Activated CD4-positive, CD25-positive, alpha-beta regulatory T cell treated with anti-CD3 and anti-CD28 coated beads, Interleukin-2, amount 50 U/mL, for 24 hours (primary cell): ENCODE measurements at places on chromosomes 7 and 10.

GRCh38 chr7:158549616-158550393 lies 37.8 kb downstream of the PTPRN2 start:
- ATAC-seq: no peak

DNA sequence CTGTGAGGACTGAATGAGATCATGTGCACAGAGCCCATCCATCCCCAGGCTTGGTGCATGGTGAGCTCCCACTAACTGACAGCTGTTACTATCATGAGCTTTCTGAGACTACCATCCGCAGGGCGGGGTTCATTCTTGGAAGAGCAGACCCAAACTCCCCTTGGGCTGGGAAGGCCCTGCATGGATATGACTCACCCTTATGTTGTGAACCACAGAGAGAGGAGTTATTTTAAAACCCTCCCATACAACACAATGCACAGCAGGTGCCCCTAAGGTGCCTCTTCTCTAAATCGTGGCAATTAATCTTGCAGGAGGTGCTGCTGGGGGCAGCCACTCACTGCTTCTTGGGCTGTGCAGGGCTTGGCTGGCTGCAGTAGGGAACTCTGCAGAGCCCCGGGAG lies 219.1 kb downstream of the GFRA1 start:
- ATAC-seq: no peak

DNA sequence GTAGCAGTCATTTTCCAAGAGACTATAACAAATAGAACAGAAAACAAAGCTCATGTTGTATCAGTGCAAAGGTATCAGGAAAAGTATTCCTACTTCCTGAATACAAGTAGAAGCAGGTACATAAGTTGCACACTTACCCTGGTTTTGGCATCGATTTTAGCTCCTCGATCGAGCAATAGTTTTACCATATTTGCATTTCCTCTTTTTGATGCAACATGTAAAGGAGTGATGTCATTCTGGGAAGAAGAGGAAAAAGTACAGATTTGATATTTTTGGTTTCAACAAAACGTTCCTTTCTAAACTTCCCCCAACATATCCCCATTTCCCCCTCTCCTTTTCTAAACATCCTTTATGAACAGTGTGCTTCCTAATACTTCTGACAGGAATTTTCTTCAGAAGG lies 155.1 kb downstream of the ANK3 start:
- no peak for ATAC-seq

DNA sequence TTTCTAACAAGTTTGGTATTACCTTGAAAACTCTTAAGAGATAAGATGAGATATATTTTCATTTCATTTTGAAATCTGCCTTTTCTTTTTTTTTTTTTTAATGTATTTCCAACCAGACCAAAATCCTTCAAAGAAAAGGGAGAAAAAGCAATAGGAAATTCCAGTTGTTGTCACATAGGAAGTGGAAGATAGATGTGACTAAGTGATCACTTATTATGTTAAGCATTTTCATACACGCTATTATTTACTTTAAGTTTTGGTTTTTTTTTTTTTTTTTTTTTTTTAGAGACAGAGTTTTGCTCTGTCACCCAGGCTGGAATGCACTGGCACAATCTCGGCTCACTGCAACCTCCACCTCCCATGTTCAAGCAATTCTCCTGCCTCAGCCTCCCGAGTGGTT lies 197.2 kb upstream of the FRMD4A start:
- no peak for ATAC-seq

DNA sequence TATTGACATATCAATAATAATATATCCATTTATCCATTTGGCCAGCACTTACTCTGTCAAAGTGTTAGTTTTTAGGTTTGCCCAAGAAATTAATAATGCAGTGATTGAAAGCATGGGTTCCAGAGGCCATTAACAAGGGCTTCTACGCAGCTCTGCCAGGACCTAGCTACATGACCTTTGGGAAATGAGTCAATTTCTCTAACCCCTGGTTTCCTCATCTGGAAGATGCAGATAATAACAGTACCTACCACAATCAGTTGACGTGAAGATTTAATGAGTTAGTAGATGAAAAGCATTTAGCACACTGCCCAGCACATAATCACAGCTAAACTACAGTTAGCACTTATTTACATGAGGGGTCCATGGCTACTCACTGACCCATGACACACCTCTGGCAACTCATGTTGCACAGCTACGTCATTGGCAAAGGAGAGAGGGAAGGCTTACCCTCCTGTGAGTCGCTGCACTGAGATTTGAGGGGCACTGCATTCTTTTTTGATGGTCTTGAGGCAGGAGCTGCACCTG lies 263.7 kb downstream of the PLXNA4 start:
- no peak for ATAC-seq

DNA sequence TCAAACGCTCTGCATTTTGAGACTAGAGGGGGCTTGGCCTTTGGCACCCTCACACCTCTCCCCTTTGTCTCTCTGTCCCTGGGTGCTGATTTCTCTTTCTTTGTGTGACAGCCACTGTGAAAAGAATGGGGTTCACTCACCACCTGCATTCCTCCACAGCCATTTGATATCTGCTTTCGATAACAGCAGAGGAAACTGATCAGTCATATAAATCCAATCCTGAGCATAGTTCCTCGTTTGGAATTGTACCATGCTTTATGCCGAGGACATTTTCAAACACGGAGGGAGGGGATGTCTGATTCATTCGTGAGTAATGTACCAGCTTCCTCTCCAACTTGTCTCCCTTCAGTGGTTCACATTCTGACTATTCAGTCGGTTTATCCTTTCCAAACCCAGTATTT lies 15.8 kb downstream of the MET start:
- ATAC-seq: no peak

DNA sequence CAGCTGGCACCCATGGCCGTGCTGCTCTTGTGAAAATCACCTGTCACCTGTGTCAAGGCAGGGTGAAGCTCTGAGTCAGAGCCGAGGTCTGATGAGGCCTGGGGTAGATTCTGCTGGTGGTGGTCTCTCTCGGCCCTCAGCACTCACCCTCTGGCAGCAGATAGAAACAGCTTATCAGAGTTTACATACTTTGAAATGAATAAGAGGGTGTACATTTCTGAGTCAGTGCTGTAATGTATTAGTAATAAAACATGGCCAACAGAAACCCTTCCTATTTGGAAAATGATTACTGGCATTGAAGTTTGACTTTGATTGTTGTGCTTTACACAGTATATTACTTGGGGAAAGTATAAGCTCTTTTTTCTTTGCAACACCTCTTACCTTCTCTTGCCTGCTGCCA lies 228.8 kb downstream of the SNX10 start:
- no peak for ATAC-seq

- ATAC-seq: no peak
Measured at GRCh38 chr10:112953174-112954159, 3.4 kb downstream of the TCF7L2 start.

DNA sequence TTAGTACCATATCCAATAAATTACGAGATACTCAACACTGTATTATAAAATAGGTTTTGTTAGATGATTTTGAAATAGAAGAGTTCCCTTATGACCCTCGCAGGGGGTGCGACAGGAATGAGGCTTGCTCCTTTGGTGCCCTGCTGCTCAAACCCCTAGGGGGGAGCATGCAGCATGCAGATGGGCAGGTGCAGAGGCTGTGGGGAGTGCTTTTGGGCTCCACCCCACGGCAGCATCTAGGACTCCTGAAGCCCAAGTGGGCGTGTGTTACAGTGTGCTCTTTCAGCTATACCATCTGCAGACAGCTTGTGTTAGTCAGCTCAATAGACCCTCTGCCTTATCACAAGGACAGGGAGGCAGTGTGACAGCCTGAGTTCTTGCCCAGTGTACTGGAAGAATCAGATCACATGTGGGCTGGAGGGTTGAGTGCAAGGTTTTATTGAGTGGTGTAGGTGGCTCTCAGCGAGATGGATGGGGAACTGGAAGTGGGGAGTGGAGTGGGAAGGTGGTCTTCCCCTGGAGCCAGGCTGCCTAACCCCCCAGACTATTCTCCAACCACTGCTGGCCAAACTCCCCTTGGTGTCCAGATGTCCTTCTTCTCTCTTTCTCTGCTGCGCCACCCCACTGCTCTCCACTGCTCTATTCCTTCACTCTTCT lies 3.1 kb upstream of the MRC1 start:
- peak; percentile 70 for ATAC-seq

- ATAC-seq: no peak
Measured at GRCh38 chr10:73923935-73924598, 13.1 kb downstream of the PLAU start.

DNA sequence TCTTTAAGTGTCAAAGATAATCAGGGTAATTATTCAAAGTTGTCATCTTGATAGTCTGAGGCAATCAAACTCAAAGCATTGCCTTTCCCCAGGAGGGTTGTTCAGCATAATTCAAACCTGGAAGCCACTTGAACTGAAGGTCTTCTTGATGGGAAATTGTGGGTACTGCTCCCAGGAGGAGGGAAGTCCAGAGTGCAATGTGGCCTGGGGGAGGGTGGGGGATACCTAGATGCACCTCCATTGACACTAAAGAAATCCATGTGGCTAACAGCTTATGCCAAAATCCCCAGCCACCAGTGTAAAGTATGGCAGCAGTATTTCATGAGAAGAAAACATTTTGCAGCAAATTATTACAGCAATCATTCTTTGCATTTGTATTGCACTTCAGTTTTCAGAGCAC lies 114.9 kb downstream of the STRA8 start:
- no peak for ATAC-seq

GRCh38 chr7:15399441-15399840 lies 162.4 kb downstream of the AGMO start:
- no peak for ATAC-seq

GRCh38 chr10:90855126-90855525 lies 2.7 kb downstream of the HTR7 start:
- no peak for ATAC-seq

DNA sequence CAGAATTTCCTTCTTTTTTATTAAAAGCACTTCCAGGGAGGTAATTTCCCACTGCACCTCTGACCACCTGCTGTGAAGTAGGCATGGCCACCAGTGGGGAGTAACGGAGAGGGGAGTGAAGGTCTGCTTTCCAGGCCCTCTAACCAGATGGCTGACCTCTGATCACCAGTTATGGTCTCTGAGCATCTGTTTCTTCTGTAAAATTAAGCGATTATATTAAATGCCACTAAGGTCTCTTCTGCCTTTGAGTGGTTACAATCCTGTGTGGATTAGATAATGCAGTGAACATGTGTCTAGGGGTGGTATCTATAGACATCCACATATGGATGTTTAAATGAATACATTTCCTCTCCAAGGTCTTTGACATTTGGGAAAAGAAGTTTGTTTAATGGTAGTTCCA lies 199.6 kb downstream of the HERPUD2 start:
- ATAC-seq: no peak

DNA sequence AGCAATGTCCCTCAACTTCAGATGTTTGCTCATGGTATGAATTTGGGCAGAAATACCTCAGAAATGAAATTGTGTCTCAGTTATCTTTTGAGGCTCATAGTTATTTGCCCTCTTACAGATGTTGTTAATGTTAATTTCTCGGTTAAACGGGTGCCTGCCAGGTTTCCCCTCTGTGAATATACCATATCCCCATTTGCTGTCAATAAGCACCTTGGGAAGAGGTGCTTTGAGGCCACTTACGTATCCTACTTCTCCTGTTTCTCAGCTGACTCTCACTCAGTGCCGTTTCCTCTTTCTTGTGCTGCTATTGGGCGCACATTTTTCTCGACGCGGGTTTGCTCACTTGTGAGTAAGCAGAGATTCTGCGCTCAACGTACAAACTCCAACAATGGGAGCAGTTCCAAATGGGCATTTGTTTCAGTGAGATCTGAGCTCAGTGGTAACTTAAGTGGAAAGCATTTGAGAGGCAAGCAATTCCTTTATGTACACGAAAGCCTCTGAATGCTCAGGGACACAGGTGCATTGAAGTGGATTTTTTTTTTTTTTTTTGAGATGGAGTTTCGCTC lies 34.8 kb upstream of the JAKMIP3 start:
- no peak for ATAC-seq

GRCh38 chr7:67856046-67856445 lies 859.4 kb downstream of the TYW1 start:
- no peak for ATAC-seq

DNA sequence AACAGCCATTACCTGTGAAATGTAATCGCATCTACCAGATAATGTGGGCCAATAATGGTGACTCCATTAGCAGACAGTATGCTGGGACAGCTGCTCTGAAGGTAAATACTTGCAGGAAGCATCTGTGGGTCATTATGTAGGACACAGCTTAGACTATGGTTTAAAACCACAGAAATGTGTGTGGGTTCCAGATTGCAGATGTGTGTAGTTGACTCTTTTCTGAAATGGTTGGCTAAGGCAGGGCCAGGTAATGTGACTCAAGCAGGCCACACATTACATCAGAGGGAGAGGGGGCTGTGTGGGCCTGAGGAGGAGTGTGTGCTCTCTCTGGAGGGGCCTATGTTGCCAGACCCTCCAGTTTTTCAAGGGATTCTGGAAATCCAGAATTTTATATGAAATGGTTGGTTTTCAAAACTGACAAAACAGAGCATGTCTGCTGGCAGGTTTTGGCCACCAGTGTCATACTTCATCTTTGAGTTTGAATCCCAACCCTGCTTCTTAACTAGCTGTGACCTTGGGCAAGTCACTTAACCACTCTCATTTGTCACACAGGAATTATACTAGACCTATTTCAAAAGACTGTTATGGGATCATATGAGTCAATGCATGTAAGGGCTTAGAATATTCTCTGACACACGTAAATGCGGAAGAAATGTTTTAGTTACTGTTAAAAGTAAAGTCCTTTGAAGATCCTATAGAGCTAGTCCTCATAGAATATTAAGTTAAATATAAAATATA lies 64.5 kb downstream of the MCMBP start:
- peak; percentile 78 for ATAC-seq

- no peak for ATAC-seq
Measured at GRCh38 chr7:6575281-6576023, 1.8 kb upstream of the ZDHHC4 start.

DNA sequence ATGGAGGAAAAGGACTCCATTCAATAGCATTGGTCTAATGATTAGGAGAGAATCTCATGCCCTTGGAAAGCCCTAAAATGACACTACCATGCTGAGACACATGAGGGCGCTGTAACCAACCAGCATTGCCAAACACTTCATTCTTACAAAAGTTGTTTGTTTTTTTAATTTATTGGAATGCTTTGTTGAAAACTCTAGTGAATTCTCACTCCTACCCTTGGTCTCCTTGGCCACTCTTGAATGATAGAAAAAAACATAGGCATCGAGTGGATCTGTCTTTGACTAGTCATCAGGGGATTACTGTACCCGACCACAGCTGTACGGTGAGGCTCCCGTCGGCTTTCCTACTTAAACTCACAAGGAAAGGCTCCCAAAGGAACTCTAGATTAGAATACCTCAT lies 29.3 kb upstream of the ADD3 start:
- ATAC-seq: no peak

DNA sequence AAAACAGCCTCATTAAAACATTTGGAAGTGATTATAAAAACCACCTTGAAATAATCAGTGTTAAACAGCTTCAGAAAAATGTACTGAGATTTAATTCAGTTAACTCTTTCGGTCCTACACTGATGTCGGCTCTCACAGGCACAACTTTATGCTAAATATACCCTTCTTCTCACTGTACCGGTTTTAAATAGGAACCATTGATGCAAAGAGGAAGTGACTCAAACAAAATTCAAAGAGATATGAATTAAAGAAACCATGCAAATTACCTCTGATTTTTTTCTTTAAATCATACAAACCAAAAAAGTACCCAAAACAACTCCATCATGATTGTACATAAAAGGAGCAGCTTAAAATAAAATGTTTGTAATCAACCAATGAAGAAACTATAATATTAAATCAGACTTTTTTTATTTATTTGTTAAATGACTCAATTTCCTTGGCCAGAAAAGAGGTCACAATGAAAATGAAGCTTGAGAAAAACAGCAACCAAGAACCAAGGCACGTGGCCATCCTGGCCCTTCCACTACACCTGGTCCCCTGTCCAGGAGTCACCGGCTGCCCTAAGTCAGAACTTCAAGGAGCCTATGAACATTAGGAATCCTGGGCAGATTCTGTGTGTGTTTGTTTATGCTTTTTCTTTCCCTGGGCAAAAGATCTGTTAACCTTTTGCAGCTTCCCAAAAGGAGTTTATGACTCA lies 73.0 kb upstream of the CABCOCO1 start:
- ATAC-seq: no peak
